A673 (cell line): ENCODE measurements at places on chromosomes 6 and 20. TPM values are rescaled to one million over a fixed set of nuclear protein-coding genes. Genes with fewer than 3 reads are reported as not detected.

- H3K27me3 ChIP-seq: no peaks in the 10 kb centered on the region
- no peak overlapping the region for H3K27ac ChIP-seq
- H3K4me3 ChIP-seq: no peak overlapping the region
- no peaks in the 10 kb centered on the region for H3K4me1 ChIP-seq
- H3K36me3 ChIP-seq: no peaks in the 10 kb centered on the region
- no peak for DNase-seq
Observed at GRCh38 chr20:15364781-15365180, 1027.4 kb upstream of the FLRT3 start.

DNA sequence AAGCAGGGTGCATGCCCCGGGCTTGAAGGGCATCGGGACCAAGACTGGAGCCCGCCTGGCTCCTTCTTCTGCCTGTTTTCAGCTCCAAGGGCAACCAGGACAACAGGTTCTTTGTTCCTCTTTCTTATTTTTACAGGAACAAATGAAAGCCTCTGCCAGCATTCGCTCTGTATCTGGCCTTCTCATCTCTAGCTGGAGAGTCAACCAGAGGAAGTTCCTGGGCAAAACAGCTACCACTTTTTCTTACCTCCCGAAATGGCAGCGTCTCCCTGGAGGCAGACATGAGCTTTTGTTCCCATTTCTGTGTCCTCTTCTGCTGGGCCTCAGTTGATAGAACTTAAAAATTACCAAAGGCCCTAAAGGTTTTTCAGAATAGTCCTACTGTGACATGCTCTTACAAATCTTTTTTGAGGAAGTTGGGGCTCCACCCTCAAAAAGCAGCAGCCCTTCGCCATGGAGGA is 74.1 kb upstream of the NAA20 start:
- H3K4me1 ChIP-seq: no peaks in the 10 kb centered on the region
- no peak overlapping the region for H3K27ac ChIP-seq
- no peak overlapping the region for H3K4me3 ChIP-seq
- H3K36me3 ChIP-seq: no peaks in the 10 kb centered on the region
- no peak for DNase-seq

Gene LIN28B
- 21.6 and 21.7 TPM in 2 replicates for total RNA-seq

DNA sequence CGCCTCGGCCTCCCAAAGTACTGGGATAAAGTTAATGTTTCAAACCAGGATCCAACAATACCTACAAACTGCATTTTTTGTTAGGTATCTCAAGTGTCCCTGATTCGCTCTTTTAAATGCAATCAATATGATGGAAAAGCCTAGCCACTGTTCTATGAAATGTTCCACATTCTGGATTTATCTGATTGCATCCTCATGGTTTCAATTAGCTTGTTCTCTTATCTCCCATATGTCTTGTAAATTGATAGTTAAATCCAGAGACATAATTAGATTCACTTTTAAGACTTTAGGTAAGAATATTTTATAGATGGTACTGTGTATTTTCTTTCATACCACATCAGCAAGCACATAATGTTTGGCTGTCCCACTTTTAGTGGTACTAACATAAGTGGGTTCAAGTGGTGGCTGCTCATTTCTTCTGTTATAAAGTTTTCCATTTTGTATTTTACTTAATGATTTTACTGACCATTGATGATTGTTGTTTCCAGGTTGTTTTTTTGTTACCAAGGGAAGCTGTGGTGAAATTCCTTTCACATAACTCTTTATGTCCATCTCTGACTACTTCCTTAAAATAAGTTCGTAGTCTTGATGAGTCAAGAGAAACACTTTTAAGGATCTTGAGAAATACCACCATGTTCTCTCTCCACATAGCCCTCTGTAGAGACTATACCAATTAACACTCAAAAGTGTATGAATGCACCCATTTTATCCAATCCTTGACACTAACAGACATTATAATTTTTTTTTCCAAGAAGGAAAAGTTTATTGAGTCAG is 40.5 kb downstream of the RNGTT start:
- H3K27me3 ChIP-seq: no peaks in the 10 kb centered on the region
- H3K4me1 ChIP-seq: no peaks in the 10 kb centered on the region
- H3K36me3 ChIP-seq: peaks cover 8% of the 10 kb centered on the region
- no peak overlapping the region for H3K4me3 ChIP-seq

DNA sequence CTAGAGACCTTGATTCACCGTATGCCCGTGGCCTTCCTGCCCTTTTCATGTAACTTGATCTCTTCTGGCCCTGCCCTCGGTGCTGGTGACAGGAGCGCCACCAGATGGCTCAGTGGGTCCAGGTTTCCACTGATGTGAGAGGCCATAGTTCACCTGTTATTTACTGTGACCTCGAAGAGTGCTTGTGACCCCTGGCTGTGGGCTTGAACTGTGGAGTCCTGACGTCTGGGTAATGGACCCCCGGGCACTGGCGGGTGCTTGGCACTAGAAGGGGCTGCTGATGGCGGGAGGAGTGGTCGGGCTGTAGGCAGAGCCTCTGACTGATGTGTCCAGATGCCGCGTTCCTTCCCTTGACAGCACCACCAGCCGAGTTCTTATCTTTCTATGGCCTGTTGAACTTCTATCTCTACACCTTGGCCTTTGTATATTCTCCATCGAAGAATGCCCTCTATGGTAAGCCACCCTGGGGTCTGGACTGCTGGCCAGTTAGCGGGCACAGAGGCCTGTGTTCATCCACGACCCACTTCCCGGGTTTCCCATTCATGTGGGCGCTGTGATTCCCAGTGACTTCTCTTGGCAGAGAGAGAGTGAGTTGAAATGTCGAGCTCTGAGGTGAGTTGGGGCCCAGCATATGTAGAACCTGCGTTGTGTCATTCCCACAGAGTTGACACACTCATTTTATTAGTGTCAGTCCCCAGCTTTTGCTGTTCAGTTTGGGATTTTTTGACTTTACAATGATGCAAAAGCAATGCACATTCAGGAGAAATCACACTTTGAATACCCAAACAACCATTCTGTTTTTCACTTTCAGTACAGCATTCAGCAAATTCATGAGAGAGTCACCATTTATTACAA is 14.9 kb downstream of the DYNLT1 start:
- no peak overlapping the region for H3K4me3 ChIP-seq
- H3K27ac ChIP-seq: no peak overlapping the region
- no peaks in the 10 kb centered on the region for H3K27me3 ChIP-seq
- DNase-seq: no peak
- H3K4me1 ChIP-seq: peaks cover 7% of the 10 kb centered on the region

DNA sequence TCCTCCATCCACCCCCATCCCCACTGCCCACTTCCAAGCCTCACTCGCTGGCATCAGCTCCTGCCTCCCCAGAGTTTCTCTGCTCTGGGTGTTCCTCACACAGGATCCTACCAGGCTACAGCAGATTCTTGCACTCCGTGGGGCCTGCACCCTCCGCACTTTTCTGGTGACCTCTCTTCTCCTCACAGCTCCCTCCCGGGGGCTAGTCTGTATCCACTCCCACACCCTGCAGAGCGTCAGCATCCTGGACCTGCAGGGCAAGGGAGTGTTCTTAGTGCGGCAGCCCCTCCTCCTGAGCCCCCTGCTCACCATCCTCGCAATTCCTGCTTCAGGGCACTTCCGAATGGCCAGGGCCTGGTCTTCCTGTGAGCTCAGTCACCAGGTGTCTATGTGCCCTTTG is 224.2 kb downstream of the DLL1 start:
- no peaks in the 10 kb centered on the region for H3K36me3 ChIP-seq
- no peak overlapping the region for H3K4me3 ChIP-seq
- no peaks in the 10 kb centered on the region for H3K4me1 ChIP-seq
- H3K27me3 ChIP-seq: peaks cover 5% of the 10 kb centered on the region

DNA sequence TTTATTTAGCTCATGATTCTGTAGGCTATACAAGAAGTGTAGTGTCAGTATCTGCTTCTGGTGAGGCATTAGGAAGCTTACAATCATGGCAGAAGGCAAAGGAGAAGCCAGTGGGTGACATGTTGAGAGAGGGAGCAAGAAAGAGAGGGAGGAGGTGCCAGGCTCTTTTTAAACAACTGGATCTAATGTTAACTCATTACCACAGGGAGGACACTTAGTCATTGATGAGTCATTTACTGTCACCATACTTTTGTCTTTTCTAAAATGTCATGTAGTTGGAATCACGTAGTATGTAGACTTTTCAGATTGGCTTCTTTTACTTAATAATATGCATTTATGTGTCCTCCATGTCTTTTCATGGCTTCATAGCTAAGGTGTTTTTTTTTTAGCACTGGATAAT is 58.1 kb downstream of the NUS1 start:
- H3K27ac ChIP-seq: no peak overlapping the region
- H3K36me3 ChIP-seq: no peaks in the 10 kb centered on the region
- peak; percentile 2 for DNase-seq
- no peak overlapping the region for H3K4me3 ChIP-seq
- no peaks in the 10 kb centered on the region for H3K27me3 ChIP-seq
- no peaks in the 10 kb centered on the region for H3K4me1 ChIP-seq
